ENCODE measurements at places on chromosomes 16 and 17.

DNA sequence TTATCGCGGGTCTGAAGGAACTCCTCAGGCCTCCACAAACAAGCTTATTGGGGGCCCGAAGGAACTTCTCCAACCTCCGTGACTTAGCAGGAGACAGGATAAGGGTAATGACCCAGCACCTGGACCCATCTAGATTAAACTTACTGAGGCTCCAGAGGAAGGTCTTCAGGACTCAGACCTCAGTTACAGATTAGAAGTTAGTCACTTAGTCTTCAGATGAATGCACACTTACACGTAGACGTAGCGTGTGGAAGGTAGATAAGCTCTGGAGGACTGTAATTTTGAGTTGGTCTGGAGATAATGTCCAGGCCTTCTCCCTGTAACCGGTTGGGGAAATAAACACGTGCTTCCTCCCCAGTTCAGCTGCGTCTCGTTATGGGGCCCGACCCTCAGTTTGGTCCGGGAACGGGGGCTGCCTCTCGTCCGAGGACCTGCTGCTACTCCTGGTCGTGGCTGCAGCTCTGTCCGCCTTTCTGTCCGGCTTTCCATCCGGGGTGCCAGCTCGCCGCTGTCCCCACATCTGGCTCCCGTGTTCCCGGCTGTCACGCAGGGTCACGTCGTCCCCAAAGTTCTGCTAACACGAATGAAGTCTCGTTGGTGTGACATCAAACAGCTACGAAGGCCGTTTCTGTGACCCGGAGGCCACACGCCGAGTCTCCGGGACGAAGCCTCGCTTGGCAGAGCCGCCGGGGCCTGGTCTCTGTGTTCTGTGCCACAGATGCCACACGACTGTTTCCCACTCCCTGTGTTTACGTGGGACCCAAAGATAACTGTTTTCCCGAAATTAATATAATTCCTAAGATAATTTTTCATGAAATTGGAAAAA, 11.8 kb upstream of the SECTM1 start:
- DNase-seq = no peak

GRCh38 chr17:49290690-49291359, 60.2 kb upstream of the PHOSPHO1 start:
- DNase-seq = peak; percentile 4

GRCh38 chr17:77884019-77884418, 74.5 kb upstream of the TNRC6C start:
- DNase-seq = no peak

GRCh38 chr16:53789137-53789536, 85.2 kb downstream of the FTO start:
- DNase-seq = peak; percentile 88

GRCh38 chr16:11681556-11681955, 13.3 kb downstream of the SNN start:
- no peak for DNase-seq

GRCh38 chr16:35908942-35909341, 2449.5 kb downstream of the TP53TG3F start:
- DNase-seq = no peak

DNA sequence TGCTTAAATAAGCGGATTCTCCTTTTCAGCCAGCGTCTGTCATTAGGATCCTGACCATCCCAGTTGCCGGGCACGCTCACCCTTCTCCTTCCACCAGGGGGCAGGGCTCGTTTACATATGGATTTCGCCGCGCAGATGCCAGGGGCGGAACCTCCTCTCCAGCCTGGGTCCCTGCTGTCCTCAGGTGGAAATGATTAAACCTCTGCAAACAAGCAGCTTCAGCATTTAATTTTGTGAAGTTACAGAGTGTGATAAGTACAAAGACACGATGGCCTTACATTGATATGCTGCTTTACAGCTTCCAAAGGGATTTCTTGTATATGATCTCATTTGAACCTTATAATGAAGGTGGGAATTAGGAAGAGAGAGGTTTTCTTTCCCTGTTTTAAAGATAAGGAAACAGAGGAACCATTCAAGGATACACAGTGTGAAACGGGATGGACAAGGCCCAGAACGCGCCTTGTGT, 3.9 kb upstream of the KRT28 start:
- no peak for DNase-seq

- DNase-seq = no peak
Measured at GRCh38 chr17:49972486-49973270, 3.7 kb downstream of the DLX4 start.

DNA sequence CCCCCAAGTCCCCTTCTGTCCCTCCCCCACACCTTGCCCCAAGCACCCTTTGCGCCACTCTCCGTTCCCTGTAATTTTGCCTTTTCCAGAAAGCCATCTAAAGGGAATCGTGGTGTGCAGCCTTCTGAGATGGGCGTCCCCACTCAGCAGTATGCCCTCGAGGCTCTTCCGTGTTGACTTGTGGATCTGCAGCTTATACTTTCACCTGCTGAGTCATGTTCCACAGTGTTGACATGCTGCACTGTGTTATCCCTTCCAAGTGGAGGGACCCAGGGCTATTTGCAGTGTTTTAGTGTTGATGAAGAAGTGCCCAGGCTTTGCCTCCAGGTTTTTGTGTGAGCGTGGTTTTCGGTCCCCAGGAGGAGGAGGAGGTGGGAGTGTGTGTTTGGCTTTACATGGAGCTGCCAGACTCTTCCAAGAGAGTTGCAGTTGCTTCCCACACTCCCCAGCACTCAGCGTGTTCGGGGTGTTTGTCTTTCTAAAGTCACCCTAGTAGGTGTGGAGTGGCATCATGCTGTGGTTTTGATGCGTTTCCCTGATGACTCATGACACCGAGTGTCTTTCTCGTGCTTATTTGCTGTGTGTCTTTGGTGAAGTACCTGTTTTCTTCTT, 32.1 kb upstream of the JPT2 start:
- no peak for DNase-seq

GRCh38 chr17:17403899-17404576, 72.8 kb upstream of the MED9 start:
- DNase-seq = no peak

DNA sequence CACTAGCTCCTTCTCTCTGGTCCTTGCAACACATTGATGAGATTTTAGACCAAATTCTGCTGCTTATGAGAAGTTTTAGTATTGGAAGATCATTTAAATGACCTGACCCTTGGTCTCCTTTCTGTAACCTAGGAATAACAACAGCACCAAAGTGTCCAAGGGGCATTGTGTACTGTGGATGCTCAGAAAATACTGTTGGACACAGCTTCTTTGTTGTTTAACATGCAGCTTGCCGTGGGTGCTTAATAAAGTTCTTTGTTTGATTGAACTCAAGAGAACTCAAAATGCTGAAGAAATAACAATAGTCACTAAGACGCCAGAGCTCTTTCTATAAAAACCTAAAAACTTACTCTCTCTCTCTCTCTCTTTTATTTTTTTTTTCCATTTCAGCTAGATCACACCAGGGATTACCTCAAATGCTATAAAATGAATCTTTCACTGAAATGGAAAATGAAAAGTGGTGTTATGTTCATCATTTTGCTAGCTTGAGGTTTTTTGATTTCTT, 548.9 kb upstream of the CDH8 start:
- no peak for DNase-seq

DNA sequence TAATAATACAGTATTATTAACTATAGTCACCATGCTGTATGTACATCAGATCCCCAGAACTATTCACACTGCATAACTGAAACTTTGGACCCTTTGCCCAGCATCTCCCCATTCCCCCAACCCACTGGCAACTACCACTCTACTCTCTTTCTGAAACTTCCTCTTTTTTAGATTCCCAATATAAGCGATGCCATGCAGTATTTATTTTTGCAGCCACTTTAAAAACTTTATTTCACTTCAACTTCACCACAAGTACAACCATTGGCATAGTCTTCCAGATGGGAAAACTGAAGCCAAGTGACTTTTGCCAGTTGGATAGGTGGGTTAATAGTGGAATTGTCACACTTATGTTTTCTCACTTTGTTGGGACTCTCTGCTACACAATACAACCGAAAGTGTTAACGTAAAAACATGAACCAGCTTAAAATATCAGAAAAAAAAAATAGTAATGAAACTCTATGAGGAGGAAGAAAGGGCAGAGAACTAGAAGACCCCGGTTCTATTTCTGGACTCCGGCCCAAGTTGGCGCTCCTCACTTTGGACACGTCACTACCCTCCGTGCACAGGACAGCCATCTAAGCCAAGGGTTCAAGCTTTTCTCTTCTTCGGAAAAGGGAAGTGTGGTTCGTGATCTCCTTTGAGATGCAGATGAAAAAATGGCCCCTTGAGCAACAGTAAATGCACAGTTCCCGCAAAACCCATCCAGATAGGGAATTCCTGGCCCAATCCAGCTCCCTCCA, 743 bp downstream of the SHCBP1 start:
- DNase-seq = no peak

- no peak for DNase-seq
Measured at GRCh38 chr16:14405611-14406537, 224.2 kb downstream of the PARN start.

GRCh38 chr16:29974291-29975133, 844 bp downstream of the TAOK2 start:
- DNase-seq = no peak

- no peak for DNase-seq
Measured at GRCh38 chr16:14301169-14302030, 230.3 kb downstream of the MRTFB start.

- no peak for DNase-seq
Measured at GRCh38 chr16:81590714-81591544, 146.3 kb downstream of the CMIP start.
